Karpas-422 (cell line): ENCODE measurements at places on chromosomes 5 and 9.
A peak's percentile ranks its signal among the peaks of the same experiment; 100 is the strongest.

DNA sequence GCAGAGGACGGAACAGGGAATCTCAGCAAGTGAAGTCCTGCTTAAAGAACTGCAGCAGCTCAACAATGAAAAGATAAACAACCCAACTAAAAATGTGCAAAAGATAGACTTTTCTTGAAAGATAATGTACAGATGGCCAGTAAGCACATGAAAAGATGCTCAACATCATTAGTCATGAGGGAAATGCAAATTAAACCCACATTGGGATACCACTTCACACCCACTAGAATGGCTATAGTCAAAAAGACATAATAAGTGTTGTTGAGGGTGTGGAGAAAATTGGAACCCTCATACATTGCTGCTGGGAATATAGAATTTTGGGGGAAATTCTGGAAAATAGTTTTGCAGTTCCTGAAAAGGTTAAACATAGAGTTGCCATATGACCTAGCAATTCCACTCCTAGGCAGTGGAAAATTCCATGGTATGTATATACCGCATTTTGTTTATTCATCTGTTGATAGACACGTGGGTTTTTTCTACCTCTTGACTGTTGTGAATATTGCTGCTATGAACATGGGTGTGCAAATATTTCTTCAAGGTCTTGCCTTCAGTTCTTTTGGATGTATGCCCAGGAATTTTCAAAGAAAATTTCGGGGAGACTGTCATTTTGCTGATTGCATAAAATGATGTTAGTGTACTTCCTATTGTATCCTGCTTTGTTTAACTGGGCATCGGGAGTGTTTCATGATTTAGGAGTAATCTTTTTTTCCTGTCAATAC lies 7.2 kb downstream of the CNOT8 start:
- DNase-seq = no peak

GRCh38 chr9:12166518-12166917 lies 526.7 kb upstream of the TYRP1 start:
- DNase-seq = peak; percentile 46

- DNase-seq = no peak
These were observed 208.1 kb upstream of the S1PR3 start for GRCh38 chr9:88782931-88783710.

DNA sequence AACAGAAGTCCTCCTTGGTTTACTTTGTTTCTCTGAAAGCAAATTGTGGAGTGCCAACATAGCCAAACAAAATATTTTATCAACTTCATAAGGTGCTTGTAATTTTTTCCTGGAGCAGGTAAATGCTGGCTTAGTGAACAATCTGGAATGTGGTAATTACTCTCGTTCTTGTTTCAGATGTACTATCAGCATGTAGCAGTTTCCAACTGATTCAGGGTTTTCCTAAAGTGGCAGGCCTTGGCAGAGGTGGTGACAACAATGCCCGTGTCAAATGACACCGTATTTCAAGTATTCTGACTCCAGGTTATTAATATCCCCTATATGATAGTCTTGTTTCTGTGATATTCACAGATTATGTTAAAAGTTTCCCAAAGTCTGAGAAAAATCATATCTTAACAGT lies 1.2 kb downstream of the C9orf72 start:
- DNase-seq = no peak

- DNase-seq = peak; percentile 79
These were observed 27.4 kb downstream of the FAM219A start for GRCh38 chr9:34430843-34431437.

DNA sequence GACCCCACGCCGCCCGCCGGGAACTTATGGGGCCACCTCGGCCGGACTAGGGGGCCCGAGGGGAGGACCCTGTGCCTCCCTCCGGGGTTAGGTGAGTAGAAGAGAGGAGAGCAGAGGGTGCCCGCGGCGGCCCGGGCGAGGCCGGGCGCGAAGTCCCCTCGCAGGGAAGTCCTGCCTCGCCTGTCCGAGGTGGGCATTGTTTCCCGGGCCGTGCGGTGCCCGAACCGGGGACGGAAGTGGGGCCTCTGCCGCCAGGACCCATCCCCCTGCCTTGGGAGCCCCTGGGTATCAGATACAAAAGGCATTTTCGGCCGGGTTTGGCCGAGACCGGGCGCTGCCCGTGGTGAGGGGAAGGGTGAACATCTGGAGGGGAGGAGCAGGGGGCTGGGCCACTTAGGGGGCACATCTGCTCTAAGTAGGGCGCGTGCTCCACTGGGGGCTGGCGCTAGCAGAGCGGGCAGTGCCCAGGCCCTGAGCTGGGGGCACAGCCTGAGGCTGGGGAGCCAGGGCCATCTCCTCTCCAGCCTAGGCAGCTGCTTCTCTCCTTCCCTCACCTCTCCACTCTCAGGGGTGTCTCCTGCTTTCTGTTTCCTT lies 48.2 kb downstream of the DAB2IP start:
- DNase-seq = no peak

DNA sequence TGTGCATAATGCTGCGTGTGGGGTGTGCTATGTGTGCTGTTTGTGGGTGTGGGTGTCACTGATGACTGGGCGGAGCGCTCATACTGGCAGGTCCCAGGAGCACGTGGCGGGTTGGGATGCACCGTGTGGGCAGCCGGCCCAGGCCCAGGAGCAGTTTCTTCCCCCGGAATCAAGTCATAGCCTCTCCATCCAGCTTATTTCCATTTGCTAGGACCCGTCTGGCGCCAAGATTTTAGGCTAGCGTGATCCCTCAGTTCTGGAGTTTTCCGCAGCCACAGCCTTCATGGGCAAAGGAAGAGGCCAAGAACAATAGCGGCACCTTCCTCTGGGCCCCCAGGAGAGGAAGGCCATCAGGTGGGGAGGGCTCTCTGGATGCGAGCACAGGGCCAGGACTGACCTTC lies 43.3 kb upstream of the NEURL1B start:
- no peak for DNase-seq

DNA sequence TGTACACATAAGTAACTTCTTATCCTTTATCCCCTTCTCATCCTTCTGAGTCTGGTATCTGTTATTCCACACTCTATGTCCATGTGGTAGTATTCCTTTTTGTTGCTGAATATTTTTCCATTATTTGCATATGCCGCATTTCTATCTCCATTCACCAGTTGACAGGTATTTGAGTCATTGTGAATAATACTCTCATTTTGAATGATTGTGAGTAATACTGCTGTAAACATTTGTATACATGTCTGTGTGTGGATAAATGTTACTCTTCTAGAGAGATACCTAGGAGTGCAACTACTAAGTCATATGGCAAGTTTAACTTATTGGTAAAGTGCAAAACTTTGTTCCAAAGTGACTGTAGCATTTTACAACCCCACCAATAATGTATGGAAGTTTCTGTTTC lies 15.6 kb downstream of the RIC1 start:
- no peak for DNase-seq

DNA sequence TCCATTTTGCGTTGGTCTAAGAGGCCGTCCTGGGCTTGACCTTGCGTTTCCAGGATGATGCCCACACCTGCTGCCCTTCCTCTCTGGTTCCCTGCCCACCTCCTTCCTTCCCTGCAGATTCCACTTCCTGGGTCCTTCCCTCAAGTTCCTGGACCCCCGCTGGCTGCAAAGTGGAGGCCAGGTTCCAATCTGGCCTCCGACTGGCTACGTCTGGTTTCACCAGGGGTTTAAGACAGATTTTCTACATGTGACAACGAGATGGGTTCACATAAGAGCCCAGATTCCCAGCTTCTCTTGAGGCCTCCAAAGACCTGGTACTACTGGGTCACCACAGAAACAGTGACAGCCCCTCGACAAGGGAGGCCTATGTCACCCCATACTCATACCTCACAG lies 2.1 kb downstream of the MGAT4B start:
- no peak for DNase-seq

- DNase-seq = no peak
These were observed 221.5 kb downstream of the MSX2 start for GRCh38 chr5:174945853-174946252.

GRCh38 chr9:137085920-137086530 lies 760 bp upstream of the MAN1B1 start:
- DNase-seq = no peak

DNA sequence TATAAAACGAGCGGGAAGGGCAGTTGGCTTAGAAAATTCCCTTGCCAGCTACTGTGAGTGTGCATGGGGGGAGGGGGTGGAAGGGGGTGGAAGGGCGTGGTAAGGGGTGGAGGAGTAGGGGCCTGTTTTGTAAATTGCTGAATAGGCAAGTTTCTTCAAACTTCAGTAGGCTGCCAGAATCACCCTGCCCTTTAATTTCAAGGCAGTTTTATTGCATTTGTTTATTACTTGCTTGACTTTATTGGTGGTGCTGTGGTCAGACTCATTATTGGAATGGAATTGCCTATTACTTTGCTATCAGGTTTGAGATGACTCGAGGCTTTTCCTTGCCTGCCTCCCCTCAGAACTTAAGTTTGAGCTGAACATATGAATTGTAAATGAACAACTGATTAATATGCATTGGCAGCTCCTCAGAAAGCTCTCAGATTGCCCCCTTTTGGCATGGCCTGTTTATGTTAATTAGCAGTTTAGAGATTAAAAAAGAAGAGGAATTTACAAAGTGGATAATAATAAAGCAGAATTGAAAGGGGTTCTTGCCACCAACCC lies 76.0 kb downstream of the SEMA6A start:
- DNase-seq = no peak

DNA sequence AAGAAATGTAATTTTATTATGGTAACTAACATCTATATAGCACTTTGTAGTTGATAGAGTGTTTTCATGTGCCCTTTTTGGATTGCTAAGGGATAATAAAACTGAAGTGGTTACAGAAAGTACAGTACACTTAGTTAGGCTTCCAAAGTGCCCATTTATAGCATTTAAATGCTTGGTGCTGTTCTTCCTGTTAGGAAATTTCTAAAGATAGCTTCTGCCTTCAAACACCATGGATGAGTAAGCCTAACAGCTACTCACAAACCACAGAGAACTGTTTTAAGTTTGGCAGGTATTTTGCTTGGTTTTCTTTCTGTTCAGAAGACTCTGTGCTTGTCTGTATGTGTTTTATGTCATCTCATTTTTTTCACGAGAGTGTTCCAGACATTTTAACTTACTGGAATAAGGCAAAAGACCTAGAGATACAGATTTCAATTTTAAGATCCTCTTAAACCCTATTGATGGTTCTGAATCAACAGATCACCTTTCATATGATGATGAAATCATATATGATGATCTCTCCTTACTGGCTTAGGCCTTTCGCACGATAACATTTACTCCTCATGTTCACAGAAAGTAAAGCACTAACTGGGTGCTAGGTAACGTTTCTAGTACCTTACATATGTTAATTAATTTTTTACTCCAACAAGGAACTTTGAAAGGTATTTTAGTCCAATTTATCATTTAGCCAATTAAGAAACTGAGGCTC lies 4.4 kb downstream of the RIMOC1 start:
- no peak for DNase-seq

- DNase-seq = no peak
These were observed 13.2 kb downstream of the GADD45G start for GRCh38 chr9:89617978-89618377.

DNA sequence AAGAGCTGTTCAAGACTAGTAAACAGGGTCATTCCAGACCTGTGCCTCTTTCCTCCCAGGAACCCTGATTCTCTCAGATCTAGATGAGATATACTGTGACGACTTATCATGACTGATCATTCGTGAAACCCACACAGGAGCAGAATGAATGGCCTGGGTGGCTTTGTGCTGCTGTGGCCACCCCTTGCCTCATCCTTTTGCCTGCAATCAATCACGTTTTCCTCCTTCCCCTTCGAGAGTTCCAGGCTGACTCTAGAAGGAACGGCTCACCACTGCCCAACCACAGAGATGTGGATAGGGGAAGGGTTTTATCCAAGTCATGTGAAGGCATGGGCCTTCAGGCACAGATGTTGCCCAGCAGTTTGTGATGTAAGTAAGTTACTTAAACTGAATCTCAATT lies 5.8 kb downstream of the ANXA6 start:
- peak; percentile 55 for DNase-seq

- DNase-seq = no peak
These were observed 73.8 kb downstream of the SNCAIP start for GRCh38 chr5:122385808-122386207.

DNA sequence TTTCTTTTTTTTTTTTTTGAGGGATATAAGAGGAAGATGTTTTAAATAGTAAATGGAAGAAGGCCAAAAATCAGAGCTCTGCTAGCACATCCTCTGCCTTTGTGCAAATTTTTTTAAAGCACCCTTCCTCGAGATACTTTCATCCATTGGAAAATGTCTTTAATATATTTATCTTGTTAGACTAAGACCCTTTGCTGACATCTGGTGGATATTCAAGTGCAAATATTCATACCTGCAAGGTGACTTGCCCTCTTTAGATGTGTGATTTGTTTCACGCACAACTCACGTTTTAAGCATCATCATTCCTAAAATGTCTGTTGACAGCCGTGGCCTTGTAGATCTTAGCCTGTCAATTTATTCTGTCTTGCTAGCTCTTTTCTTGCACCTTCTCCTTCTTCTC lies 258.5 kb downstream of the AGTPBP1 start:
- DNase-seq = peak; percentile 45

- no peak for DNase-seq
These were observed 65.2 kb downstream of the OTULIN start for GRCh38 chr5:14729448-14730385.

GRCh38 chr5:9148242-9148641 lies 397.6 kb downstream of the SEMA5A start:
- no peak for DNase-seq

GRCh38 chr5:139443831-139444453 lies 4.6 kb upstream of the DNAJC18 start:
- no peak for DNase-seq

- no peak for DNase-seq
These were observed 294.0 kb downstream of the YTHDC2 start for GRCh38 chr5:113807427-113807991.

DNA sequence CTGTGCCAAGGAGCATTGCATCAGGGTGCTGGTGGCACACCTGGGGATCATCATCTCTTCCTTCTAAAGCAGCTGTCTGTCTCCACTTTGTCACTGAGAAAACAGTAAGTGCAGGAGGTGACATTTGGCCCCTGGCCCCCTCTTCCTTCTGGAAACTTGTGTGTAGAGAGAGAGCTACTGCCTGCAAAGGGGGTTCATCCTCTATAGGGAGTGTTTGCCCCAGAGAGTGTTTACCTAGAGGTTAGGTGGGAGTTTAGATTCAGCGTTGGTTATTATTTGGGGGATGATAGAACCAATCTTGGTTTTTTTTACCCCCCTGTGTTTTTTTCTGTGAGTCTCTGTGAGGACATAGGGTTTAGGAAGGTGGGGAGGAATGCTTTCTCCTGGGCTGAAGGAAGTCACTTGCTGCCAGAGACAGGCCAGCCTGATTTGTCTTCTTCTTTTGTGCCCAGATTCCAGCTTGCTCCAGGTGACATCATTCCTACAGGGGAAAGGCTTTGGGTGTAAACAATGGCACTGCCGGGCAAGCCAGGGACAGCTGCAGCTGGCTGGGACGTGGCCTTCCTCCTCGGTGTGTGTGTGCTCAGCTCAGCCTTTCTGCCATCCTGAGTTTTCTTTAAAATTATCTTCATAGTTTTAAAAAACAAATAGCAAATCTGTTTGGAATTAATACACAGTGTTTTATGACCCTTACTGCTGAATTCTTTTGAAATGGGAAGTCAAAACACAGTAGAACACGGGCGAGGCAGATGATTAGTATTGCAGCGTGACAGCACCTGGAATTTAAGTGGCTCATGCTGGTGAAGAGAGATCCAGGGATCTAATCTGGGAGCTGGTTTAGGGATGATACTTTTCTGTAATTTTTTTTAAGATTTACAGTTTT lies 24.5 kb downstream of the PRRC2B start:
- no peak for DNase-seq

- peak; percentile 11 for DNase-seq
These were observed 163.4 kb downstream of the GAS1 start for GRCh38 chr9:86783884-86784283.
